ENCODE measurements at places on chromosomes 5 and 9.

- DNase-seq: no peak
Observed at GRCh38 chr5:170655476-170655875, 128.0 kb upstream of the GABRP start.

DNA sequence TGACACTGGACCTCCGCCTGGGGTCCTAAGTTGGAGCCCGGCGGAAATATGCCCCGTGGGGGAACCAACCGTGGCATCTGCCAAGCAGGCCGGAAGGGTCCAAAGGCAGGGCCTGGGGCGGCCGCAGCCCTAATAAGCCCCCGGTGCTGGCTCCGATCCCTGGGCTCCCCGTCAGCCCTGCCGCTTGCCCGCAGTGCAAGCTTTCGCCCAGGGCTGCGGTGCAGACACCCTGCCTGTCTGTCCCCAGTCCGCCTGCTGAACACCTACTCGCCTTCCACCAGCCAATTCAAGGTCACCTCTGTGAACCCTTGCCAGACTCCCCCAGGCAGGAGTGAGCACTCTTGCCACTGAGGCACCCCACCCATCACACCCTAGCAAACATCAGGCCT, 502 bp upstream of the PTGR1 start:
- no peak for DNase-seq

DNA sequence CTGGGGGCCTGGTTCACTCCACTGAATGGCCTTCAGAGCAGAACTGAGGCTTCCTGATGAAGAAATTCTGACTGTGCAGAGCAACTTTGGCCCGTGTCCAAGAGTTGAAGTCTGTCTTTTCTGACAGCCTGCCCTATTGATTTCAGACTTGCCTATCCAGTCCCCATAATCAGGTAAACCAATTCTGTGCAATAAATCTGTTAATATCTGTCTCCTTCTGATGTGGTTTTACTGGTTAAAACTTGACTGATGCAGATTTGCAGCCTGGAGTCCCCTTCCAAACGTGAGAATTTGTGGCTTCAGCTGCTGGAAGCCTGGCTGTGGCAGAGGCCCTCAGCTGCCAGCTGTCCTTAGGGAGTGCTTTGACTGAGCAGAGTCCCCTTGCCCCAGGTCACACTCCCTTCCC, 283.9 kb upstream of the ANKRD55 start:
- DNase-seq: no peak

DNA sequence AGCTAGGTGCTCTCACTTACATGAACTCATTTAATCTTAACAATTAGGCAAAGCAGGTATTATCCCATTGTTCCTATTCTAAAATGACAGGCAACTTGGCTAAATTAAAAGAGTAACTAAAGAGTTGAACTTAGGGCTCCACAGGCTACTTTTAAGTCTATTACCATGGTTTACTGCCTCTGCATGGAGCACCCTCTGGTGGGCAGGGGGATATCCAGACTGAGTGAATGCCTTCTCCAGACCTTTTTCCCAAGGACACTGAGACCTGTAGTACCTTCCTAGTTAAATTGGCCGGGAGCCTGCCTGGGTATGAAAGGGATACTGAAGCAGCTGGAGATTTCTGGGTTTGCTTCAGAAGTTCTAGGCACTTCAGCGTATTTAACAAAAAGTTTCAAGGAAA, 238.1 kb downstream of the ELAVL2 start:
- no peak for DNase-seq

- no peak for DNase-seq
Observed at GRCh38 chr9:5402217-5402616, 35.5 kb downstream of the PLGRKT start.

DNA sequence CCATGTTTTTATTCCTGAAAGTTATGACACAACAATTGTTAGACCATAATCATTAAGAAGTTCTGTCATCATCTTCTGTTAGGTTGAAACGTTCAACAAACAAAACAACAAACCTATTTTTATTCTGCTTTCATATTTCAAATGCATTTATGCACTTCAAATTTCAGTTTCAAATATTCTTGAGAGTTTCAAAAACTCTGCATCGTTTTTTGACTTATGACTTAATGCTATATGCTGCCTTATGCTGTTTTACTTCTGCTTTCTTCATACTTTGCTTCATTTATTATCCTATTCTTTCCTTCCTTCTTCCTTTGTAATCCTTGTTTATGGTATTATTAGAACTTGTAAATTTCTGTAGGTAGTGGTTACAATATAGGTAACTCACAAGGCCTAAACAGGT, 95.0 kb downstream of the PCSK1 start:
- no peak for DNase-seq

DNA sequence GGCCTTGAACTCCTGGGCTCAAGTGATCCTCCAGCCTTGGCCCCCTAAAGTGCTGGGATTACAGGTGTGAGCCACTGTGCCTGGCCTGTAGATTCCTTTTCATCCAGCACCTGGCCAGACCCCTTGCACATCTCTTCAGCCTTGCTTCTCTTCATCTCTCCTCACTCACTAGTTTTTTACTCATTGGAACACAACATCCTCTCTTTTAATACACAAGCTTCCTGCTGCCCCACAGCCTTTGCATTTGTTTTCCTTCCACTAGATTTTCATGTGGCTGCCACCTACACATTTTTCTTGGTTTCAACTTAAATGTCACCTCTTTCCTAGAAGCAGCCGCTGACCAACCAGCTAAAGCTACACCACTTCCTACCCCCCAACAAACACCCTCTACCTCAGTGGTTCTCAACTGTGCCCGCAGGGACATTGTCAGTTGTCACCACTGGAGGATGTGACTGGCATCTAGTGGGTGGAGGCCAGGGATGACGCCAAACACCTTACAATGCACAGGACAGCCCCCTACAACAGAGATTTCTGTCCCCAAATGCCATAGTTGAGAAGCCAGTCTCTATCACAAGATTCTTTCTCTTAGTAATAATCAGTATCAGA, 33.7 kb downstream of the HAVCR1 start:
- no peak for DNase-seq

DNA sequence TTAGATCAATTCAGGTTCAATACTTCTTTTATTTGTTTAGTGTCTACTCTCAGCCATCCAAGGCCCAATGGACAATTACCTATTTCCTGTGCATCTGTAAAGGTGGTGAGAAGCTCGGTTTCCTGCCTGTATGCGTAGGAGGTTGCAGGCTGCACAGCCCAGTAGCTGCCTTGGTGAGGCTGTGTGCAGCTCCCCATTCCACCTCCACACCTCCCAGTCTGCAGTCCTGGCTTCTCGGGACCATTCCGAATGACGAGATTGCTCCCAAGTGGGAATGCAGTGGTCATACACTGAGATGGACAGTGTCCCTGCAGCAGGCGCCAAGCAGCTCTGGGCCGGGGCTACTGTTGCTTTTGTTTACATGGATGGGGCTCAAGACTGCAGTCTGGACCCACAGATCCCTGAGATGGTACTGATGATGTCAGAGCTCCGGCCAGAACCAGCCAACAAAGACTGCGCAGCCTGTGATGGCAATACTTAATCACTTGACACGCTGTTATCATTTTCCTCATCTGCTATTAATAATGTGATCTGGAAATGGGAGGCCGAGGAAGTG, 206.1 kb upstream of the IRX1 start:
- DNase-seq: no peak

GRCh38 chr9:120882935-120883607, 6.1 kb upstream of the PHF19 start:
- DNase-seq: no peak

DNA sequence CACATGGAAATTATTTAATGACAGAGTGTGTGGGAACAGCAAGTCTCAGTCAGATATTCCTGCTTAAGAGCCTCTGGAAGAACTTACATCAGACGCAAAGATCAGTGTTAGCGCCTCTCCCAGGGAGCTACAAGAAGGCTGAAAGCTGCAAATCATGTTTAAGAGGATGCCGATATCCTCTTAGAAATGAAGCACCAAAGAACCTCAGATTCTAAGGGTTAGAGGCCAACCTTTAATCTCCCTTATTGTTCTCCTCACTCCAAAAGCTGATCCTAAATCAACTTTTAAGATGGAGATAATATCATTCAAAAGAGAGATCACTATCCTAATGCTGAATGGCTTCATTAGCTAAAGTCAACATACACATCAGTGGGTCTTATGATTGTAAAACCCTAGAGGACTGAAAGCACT, 160.6 kb downstream of the NFIB start:
- no peak for DNase-seq

- no peak for DNase-seq
Observed at GRCh38 chr5:133366438-133366837, 245.9 kb downstream of the FSTL4 start.

- DNase-seq: no peak
Observed at GRCh38 chr9:122998448-122998847, 35.0 kb upstream of the GPR21 start.

DNA sequence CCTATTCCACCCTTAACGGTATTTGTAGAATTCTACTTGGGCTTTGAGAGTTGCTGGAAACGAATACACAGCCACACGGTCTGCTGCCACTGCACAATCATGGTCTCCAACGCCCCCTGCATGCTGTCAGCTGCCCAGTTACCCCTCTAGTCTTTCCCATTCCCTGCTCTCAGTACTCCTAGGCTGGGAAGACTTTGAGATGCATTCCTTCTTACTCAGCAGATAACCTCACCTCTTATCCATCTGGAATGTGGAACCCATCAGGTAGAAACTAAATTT, 92.8 kb downstream of the ANKH start:
- DNase-seq: no peak

DNA sequence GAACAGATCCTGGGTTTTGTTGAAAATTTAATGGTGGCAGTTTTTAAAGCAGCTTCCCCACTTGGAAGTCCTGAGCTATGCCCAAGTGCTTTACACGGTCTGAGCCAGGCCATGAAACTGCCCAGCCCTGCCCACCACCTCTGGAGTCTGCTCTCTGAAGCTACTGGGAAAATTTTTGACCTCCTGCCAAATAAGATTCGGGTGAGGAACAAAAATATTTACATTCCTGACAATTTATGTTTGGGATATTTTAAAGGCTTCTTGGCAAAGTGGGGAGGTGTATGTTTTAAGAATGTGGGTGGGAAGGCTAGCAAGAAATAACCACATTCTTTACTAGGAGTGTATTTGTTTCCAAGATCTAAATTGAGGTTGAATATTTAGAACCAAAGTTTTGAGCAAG, 50.0 kb downstream of the HACD4 start:
- no peak for DNase-seq

DNA sequence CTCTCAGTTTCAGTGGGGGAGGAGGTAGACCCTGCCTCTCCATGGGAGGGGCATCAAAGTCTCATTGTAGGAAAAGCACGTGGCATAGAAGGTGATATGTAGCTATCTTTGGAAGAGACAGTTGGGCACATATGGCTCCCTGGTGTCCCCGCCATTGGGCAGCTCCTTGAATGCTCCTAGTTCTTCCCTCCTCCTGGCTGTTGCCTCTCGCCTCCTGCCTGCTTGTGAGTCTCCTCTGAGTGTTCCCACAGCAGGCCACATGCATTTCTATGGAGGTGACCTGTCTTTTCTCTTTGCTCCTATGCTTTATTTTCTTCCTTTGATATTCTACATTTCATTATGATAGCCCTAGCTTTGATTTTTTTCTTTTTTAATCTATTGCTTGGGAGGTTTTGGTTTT, 138.5 kb downstream of the ARHGAP26 start:
- DNase-seq: no peak

DNA sequence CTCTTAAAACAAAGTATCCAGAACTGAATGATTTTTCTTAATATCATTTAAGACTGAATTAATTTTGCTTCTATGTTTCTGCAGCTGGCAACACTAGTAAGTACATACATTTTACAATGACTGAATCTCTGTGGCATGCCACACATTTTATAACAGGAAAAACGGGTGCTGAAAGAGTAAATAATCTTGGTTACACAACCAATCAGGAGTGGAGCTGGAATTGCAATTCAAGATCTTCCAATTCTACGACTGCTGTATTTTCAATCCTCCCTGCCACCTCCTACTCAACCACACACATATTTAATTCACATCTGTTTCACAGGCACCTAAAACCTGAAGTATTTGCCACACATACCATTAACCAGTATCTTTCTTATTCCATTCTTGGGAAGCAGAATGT, 52.7 kb upstream of the NR5A1 start:
- no peak for DNase-seq

GRCh38 chr5:122772446-122772845, 2.4 kb upstream of the SNX2 start:
- no peak for DNase-seq

- no peak for DNase-seq
Observed at GRCh38 chr5:154369682-154370081, 76.1 kb upstream of the SAP30L start.

GRCh38 chr5:43461066-43461465, 22.6 kb downstream of the TMEM267 start:
- DNase-seq: no peak

GRCh38 chr5:6843821-6844220, 130.6 kb downstream of the TENT4A start:
- DNase-seq: no peak

GRCh38 chr9:129182122-129182521, 4.1 kb upstream of the IER5L start:
- no peak for DNase-seq

DNA sequence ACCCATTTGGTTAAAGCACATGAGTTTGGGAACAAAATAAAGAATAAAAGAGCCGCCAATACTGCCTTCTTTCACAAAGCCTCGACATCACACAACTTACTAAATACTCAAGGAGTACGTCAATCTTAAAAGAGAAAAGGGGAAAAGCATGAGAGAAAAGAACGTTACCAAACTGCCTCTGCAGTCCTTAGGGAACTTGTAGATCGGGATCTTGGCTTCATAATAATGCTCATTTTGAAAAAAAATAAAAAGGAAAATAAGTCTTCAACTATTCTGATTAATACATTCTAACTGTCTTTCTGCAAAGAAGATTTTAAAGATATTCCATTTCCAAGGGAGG, 618.4 kb downstream of the PDE4D start:
- DNase-seq: no peak

- DNase-seq: no peak
Observed at GRCh38 chr5:16548115-16548514, 68.7 kb downstream of the RETREG1 start.

GRCh38 chr9:68969538-68969937, 44.4 kb downstream of the PRKACG start:
- DNase-seq: no peak

DNA sequence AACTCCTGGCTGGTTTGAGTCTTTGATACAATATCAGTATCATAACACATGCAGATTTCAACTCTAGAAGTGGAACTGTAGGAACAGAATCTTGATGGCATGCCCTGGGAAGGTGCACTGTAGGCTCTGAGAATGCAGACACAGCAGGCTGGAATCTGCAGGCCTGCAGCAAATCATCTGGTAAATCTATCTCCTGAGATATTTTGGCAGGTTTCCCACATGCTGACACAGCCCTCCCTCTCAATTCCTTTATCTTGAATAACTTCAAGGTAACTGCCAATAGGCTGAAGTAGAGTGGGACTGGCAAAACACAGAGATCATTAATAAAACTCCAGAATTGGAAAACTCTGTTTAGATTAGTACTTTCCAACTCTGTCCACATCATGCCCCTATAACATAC, 177.8 kb upstream of the PCSK5 start:
- DNase-seq: no peak

DNA sequence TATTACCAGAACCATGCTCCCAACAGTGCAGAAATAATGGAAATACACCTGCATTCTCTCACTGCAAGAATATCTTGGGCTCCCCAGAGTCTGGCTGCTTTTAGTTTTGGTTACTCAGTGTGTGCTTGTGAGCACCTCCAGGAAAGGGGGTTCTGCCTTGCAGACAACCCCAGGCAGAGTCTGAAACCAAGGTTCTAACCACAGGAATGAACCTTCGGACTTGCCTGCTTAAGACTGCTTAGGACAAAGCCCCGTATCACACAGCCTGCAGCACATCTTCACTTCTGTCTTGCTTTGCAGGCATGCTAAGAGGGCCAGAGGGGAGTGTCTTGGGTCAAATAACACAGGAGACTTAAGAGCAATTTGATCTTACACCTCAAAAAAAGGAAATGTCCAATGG, 94.8 kb upstream of the SPATA31C2 start:
- DNase-seq: no peak
